HTR-8/SVneo (cell line): ENCODE measurements at places on chromosomes 1 and 21.

- DNase-seq = no peak
These were observed 127.0 kb downstream of the PLPP3 start for GRCh38 chr1:56452027-56453011.

GRCh38 chr1:170407138-170407537, 124.8 kb upstream of the GORAB start:
- DNase-seq = no peak

DNA sequence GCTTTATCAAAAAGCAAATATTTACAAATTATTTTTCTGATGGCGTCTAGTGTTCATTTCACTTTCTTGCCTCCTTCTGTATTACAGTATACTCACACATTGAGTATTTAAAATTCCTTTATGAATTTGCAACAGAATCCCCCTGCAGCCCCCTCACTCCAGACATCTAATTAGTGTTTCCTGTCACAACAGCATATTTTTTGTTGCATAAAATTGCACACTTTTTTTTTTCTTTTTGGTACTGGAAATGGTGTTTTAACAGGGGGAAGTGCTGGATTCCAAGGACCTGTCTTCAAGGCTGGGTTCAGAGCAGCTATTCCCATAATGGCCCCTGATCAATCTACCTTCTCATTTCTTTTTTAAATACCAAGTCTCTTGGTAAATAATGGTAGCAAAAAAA, 184.3 kb upstream of the HMCN1 start:
- no peak for DNase-seq

GRCh38 chr1:99738858-99739465, 27.5 kb downstream of the FRRS1 start:
- DNase-seq = no peak

- DNase-seq = no peak
These were observed 4.6 kb upstream of the LHX8 start for GRCh38 chr1:75129660-75129982.

DNA sequence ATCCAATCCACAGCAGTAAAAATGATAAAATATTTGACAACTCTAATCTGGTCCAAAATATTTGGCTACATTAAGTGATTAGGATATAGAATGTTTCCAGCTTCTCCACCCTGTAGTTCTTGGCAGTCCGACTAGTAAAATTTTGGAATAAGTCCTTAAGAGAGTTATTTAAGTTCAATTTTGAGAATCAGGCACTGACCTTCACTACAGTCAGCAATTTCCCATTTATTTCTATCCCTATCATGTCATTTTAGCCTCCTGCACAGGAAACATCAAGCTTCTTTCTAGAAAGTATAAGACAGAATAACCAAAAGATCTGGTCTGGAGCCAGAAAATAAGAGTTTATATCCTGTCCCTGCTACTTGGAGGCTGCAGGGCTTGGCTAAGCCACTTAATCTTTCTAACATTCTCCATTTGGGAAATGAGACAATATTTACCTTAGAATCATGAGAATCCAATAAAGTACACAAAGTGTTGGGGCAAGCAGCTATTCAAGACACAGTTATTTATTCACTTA, 162.2 kb downstream of the DPYD start:
- no peak for DNase-seq

DNA sequence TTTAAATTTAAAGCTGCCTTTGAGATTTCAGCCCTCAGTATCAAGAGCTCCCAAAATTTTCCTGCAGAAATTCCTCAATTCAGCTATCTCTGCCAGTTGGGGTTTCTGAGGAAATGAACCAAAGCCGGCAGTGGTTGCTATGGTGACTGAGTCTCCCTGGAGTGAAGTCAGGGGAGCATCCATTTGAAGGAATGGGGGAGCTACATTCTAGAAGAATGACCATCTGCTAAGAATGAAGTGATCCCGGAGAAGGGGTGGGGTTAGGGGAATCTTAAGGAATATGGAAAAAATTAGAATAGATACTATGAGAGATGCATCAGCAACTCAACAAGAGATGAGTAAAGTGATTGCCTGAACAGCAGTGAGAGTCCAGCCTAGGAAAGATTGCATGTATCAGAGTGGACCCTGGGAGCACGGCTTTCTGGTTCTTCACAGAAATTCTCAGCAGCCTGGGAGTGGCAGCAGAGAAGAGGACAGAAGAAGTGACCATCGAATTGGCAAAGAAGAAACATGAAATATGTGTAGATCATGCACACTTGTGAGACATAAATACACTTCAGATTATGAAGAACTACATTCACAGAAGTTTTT, 94.7 kb downstream of the CHD1L start:
- DNase-seq = no peak

DNA sequence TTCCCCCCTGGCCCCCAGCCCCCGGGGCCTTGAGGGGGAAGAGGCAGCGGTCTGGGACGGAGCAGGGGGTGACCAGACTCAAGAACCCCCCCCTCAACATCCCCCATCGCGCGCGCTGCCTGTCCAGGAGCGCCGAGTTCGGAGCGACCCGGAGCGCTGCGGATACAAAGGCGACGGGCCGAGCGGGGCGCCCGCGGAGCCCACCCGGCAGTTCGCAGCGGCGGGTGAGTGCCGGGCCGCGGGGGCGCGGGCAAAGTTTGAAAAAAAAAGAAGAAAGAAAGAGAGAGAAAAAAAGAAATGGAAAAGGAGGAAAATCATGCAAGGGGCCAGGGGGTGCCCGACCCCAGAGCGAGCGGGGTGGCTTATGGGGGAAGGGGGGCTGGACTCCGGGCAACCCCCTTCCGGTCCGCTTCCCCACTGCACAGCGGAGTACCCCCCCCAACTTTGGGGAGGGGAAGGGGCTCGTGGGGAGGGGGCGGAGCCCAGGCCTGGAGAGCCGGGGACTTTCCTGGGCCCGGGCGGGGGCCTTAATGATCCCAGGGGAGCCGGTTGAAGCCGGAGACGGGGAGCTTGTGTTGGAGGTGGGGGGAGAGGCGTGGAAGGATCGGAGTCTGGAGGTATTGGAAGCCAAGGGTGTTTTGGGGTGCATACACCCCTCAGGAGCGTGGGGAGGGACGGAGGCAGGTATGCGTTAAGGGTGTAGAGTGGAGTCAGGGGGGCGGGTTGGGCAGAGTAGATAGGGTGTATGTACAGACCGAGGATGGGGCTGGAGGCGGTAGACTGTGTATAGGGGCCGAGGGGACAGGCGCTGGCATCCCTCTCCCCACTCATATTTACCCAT, 502 bp downstream of the VANGL2 start:
- DNase-seq = no peak

GRCh38 chr1:214192825-214193643, 87.9 kb upstream of the SMYD2 start:
- DNase-seq = no peak

GRCh38 chr21:46079352-46080170, 18.4 kb upstream of the COL6A2 start:
- no peak for DNase-seq

- DNase-seq = no peak
These were observed 149.5 kb downstream of the SLC30A10 start for GRCh38 chr1:219778793-219779369.

- DNase-seq = no peak
These were observed 14.6 kb downstream of the MAEL start for GRCh38 chr1:167003711-167004110.

DNA sequence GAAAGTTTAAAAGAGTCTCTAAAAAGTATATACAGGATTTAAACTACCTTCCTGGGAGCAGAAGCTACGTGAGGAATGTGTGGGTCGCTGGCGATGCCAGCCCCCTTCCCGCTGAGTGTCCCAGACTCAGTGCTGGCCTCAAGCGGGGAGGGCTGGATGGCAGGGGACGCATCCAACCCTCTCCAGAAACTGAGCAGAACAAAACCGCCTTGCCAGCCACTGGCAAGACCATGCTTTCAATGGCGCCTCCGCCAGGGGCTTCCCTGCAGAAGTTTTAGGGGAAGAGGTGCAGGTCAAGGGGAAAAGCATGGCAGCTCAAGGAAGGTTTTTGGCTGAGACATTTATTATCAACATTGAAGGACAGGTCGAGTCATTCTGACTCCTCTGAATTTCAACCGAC, 26.1 kb downstream of the NADK start:
- no peak for DNase-seq
